ENCODE measurements at places on chromosomes 11 and 22.

DNA sequence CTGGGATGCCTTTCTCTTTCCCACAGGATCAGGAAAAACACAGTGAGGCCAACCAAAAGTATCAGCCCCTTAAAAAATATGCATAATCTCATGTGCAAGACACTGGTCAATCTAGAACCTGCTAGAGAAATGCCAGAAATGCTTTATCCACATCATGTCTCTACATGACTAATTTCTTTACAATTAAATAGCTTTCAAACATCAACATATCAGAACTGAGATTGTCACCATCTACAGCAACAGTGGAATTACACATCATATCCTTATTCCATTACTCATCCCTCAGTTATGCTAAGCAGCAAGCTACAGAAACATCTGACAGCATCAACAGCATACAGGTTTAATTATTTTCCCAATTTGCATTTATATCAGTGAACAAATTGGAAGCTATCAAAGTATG lies 78.8 kb downstream of the DDIAS start:
- DNase-seq = peak; percentile 84

- no peak for DNase-seq
Measured at GRCh38 chr11:78044706-78045105, 19.0 kb upstream of the THRSP start.

GRCh38 chr22:25853501-25854284 lies 111.7 kb downstream of the MYO18B start:
- peak; percentile 22 for DNase-seq

GRCh38 chr11:8247312-8247711 lies 16.4 kb downstream of the LMO1 start:
- DNase-seq = peak; percentile 26

GRCh38 chr11:116169776-116170175 lies 603.0 kb downstream of the BUD13 start:
- DNase-seq = no peak

GRCh38 chr11:14075118-14076078 lies 112.9 kb downstream of the SPON1 start:
- peak; percentile 73 for DNase-seq

GRCh38 chr11:3109434-3109833 lies 52.2 kb upstream of the CARS1 start:
- DNase-seq = no peak

GRCh38 chr11:47324520-47324919 lies 28.0 kb downstream of the MYBPC3 start:
- DNase-seq = no peak

- DNase-seq = peak; percentile 29
Measured at GRCh38 chr11:123265951-123266350, 70.9 kb upstream of the CLMP start.

GRCh38 chr11:109033627-109034338 lies 368.9 kb downstream of the DDX10 start:
- peak; percentile 98 for DNase-seq

GRCh38 chr11:3939211-3939610 lies 83.7 kb downstream of the STIM1 start:
- DNase-seq = peak; percentile 86

DNA sequence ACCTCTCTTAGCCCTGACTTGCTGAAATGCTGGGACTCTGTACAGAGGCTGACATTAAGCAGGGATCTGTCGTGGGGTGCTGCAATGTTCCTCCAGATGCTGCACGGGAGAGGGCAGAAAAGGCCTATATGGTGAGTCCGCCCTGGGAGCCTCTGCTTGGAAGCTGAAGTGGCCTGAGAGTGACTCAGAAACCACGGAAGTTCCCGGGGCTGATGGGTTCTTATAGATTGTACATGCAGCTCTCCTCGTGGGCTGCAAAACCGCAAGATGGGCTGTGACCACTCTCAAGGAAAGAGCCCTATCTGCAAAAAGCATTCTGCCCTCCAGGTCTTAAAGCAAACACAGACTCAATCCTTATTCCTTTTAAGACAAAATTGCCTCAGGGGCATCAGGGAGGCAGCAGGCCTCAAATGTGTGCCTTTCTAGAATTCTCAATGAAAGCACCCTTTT lies 5.8 kb upstream of the SLC43A3 start:
- peak; percentile 90 for DNase-seq

GRCh38 chr11:36328966-36329673 lies 33.0 kb downstream of the PRR5L start:
- DNase-seq = peak; percentile 40

DNA sequence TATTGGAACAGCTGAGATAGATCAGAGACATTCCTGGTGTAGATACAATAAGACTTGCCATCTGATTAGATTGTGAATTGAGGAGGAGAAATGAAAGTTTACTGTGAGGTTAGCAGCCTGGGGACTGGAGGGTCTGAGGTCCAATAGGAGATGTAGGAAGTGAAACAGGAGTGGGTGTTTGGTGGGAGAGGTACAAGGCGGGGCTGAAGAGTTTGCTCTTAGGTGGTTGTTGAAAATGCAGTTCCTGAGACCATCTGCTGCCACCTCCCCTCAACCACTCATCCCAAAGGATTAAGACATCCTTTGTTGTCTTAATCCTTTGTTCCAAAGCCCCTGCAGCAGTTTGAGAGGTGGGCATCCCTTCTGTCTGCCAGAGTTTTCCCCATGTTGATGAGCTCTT lies 14.8 kb downstream of the PIWIL4 start:
- DNase-seq = no peak

GRCh38 chr11:110544779-110545178 lies 115.0 kb downstream of the FDX1 start:
- DNase-seq = no peak

GRCh38 chr11:16322190-16322589 lies 34.2 kb downstream of the SOX6 start:
- no peak for DNase-seq

DNA sequence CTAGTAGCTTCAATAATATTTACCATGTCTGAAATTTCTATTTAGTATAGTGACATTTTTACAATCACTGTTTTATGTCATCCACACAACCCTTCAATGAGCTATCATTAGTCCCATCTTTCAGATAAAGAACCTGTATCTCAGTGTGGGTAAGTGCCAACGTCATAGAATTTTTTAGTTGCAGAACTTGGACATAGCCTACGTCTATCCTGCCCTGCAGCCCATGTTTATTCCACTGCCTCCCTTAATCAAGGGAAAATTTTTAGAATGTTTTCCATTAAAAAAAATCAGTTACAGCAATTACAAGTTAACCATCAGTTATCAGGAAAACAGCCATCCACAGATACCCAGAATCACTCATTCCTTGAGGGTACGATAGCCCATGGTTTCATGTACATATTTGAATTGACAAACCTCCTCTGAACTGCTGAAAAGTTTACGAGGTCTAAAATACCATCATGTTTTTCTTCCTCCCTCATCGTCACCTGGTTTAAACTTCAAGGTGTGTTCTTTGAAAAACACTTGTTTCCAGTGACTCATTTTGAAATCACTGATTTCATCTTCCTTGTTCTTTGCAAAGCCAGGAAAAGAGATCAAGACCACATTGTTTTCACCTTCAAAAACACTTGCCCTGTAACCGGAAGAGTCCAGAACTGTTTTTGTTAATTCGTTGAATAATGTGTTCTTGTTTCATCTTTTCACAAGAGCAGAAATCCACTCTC lies 100.9 kb downstream of the FAM76B start:
- no peak for DNase-seq

- DNase-seq = no peak
Measured at GRCh38 chr22:33969045-33969444, 48.8 kb upstream of the LARGE1 start.

DNA sequence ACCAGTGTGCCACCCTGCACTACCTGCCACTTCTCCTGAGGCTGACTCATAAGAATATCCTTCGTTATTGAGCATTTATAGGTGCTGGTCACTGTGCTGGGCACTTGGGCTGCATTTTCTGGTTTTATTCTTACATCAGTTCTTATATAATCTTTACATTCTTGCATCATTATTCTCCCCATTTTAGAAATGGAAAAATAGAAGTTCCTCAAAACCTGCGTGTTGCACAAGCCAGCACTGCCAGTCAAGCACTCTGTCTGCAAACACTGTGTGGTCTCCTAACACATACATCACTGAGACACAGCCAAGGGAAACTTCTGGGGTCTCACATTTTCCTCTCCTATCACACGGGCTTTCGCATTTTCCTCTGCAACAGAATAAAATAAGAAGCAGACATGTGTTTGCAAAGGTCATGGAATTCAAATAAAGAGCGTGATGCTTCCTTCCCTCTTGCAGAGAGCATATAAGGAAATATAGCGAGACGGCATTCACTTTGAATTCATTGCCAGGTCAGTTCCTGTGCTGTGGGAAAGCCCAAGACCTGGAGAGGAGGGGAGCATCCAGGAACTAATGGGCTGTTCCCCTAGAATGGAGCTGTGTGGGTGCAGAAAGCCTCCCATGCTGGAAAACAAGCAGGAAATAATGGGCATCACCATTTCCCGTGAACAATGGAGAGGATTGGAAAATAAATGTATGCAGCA lies 73.9 kb upstream of the SEZ6L start:
- no peak for DNase-seq

DNA sequence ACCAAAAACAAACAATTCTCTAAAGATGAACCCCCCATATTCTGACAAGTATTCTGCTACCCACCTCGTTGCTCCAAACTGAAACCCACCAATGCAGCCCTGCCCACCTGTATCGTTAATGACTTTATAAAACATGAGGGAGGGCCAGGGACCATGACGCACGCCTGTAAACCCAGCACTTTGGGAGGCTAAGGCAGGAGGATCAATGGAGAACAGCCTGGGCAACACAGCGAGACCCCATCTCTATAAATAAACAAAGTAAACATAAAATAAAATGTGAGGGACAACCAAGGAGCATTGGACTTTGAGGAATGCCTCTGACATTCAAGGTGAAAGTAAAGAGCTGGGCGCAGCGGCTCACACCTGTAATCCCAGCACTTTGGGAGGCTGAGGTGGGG lies 39.8 kb upstream of the ATXN10 start:
- DNase-seq = no peak

- no peak for DNase-seq
Measured at GRCh38 chr11:102151784-102152525, 41.7 kb downstream of the YAP1 start.

GRCh38 chr11:75345455-75346160 lies 5.9 kb downstream of the ARRB1 start:
- no peak for DNase-seq

- DNase-seq = no peak
Measured at GRCh38 chr22:45639747-45640102, 31.9 kb upstream of the ATXN10 start.

- DNase-seq = no peak
Measured at GRCh38 chr11:105856954-105857353, 165.1 kb downstream of the MSANTD4 start.

- peak; percentile 54 for DNase-seq
Measured at GRCh38 chr11:111851636-111852035, 19.7 kb downstream of the ALG9 start.

- DNase-seq = no peak
Measured at GRCh38 chr11:2734181-2735052, 34.6 kb upstream of the KCNQ1OT1 start.

- no peak for DNase-seq
Measured at GRCh38 chr11:64765291-64765850, 5.6 kb upstream of the PYGM start.

- DNase-seq = peak; percentile 31
Measured at GRCh38 chr22:36911887-36912661, 1.4 kb upstream of the CSF2RB start.

GRCh38 chr11:102868339-102868738 lies 6.4 kb downstream of the MMP12 start:
- DNase-seq = peak; percentile 67

- no peak for DNase-seq
Measured at GRCh38 chr11:62393735-62394134, 25.1 kb upstream of the SCGB1A1 start.

GRCh38 chr11:118785362-118785761 lies 5.6 kb downstream of the DDX6 start:
- DNase-seq = peak; percentile 67

GRCh38 chr11:48034926-48035871 lies 54.8 kb downstream of the PTPRJ start:
- DNase-seq = peak; percentile 54

- no peak for DNase-seq
Measured at GRCh38 chr22:19107730-19108074, 14.5 kb downstream of the DGCR2 start.

DNA sequence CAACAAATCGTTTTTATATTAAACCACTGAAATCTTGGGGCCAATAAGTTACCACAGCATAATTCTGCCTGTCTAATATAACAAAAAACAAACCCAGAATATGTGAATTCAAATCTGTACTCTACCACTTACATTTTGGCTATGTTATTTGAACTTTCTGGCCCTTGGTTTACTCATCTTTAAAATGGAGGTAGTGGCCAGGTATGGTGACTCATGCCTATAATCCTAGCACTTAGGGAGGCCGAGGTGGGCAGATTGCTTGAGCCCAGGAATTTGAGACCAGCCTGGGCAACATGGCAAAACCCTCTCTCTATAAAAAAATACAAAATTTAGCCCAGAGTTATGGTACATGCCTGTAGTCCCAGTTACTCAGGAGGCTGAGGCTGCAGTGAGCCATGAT lies 84.2 kb downstream of the FAM168A start:
- DNase-seq = no peak

Measured in GM23248 (cell line).